Amniotic stem cell (primary cell): ENCODE measurements at places on chromosomes 4 and X.
A peak's percentile ranks its signal among the peaks of the same experiment; 100 is the strongest.

DNA sequence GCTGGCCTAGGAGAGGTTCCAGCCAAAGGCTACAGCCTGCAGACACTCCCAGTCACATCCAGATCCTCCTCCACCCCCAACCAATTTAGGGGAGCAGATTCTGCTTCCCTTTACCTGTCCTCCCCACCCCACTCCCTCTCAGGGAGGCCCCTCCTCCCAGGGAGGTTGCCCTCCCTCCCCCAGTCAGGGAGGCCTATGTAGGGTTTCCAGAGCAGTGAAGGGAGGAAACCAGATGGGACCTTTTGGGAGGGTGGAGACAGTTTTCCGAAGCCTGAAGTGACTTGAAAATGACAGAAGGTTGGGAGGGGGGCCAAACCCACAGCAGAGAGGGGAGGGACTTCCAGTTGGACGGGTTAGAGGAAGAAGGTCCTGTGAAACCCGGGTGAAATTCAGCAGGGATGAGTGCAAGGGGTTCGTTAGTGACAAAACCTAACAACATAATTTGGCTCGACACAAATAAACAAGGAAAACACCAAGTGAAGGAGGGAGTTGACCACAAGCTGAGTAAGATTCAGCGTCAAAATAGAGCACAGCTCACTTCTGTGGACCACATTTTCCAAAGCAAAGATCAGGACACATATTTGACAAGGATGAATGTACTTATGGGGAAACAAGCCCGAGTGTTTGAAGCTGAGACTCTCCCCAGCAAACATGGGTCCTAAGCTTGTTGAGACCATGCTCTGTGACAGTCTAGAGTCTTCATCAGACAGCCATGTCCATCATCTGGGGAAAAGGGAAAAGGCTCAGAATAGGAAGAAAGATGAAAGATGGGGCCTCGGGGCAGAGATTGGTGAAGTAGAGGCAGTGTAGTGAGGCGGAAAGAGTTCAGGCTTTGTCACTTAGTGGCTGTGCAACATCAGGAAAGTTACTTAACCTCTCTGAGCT lies 46.4 kb downstream of the PRPS1 start:
- DNase-seq: no peak

DNA sequence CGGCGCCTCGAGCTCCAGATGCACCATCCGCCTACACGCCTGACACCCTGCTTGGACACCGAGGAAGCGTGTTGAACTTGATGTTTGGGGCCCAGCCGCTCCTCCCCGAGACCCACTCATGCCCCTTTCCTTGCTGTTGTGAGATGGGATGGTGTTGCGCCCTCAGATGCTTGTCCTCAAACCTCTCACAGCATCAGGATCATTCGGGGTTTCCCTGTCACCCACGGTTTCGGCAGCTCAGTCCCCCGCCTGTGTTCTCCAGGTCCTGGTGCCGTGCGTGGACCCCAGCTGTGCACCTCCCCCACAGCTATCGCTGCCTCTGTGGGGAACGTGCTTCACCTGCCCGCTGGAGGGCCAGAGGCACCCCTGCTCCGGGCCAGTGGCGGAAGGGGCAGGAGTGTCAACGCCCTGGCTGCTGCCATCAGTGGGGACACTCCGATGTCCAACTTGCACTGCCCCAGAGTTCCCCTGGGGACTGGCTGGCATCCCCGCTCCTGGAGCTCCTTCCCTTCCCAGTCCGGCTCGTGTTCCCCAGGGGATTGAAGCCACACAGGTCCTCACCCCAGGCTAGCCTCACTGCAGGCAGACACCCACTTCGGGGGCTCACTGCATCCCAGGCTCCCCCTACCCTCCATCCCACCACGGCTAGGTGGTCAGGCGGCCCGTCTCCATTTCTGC lies 82.3 kb upstream of the ADRA2C start:
- no peak for DNase-seq

- no peak for DNase-seq
These were observed 168.6 kb upstream of the KLF3 start for GRCh38 chr4:38495446-38495845.

- no peak for DNase-seq
These were observed 183.9 kb downstream of the CPEB2 start for GRCh38 chr4:15186149-15186548.

DNA sequence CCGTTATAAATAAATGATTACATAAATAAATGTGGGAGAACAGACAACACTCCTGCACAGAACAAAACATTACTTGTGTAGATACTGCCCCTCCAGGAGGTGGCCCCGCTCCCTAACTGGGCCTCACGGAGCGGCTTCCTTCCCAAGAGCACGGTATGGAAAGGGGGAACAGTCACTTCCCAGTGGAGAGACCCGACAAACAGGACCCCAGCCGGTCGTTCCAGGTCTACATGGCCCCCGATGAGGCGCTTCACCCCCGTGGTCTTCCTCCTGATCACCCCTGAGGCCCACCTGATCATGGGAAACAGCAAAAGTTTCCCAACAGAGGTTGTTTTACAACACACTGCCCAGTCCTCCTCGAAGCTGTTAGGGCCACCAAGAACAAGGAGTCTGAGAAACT lies 6.6 kb upstream of the SLC6A8 start:
- DNase-seq: no peak

- DNase-seq: no peak
These were observed 33.0 kb downstream of the DRP2 start for GRCh38 chrX:101252634-101253033.

DNA sequence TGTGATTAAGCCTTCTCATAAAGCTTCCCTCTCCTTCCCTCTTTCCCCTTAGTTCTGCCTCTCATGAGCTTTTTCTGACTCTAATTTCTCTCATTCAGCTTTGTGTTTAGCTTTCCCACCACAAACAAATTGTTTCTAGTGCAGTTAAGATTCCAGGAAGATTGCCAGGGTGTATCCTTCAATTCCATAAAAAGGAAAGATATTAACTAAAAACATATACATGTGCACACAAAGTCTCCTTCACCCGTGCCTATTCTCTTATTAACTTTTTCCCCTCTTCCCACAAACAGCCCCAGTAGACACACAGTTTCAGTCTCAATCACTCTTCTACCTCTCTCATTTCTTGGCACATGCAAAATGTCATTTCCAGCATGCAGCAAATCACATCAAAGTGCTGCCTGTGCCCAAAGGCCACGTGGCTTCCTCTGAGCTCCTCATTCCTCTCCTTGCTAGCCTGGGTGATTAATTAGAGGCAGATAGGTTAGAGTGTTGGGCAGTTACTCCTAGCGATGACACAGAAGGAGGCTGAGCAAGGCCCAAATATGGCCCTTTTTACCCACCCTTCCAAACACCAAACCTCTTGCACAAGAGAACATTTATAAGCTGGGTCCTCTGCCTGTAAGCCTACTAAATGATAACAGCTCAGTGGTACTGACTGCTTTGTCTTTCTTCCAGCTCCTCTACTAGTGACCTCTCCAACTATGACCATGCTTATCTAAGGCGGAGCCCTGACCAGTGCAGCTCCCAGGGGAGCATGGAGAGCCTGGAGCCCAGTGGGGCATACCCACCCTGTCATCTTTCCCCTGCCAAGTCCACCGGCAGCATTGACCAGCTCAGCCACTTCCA lies 159.6 kb downstream of the SOWAHB start:
- DNase-seq: peak; percentile 38

DNA sequence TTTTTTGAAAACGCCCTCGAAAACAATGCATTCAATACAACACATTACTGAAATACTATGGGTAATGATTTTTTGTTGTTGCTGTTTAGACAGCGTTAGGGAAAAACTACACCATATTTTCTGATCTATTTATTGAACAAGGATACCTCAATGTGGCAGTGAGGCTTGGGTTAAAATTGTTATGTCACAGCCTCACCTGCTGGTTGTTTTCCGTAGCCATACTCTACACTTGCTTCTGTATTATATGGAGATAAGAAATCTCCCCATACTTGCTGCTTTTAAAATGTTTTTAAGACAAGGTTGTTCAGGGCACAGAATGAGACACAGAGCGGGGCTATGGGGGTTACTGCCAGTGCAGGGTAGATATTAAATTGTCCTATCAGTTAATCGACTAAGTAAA lies 221.6 kb upstream of the FTHL17 start:
- DNase-seq: no peak

DNA sequence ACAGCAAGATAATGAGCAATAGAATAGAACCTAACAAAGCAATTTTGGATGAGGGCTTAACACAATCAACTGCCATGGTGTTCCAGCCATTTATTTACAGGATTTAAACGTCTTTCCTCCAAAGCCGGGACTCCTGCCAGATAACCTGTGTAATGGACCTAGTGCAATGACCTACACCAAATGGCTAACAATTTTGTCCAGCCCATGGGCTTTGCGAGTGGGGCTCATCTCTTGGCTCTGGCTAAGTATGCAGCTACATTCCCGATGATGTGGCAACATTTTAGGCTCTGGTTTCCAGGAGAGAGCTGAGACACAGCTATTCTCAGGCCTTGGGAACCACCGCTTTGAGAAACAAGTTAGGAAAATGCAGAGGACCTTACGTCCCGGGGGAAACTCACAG lies 822.3 kb upstream of the FTHL17 start:
- DNase-seq: no peak

DNA sequence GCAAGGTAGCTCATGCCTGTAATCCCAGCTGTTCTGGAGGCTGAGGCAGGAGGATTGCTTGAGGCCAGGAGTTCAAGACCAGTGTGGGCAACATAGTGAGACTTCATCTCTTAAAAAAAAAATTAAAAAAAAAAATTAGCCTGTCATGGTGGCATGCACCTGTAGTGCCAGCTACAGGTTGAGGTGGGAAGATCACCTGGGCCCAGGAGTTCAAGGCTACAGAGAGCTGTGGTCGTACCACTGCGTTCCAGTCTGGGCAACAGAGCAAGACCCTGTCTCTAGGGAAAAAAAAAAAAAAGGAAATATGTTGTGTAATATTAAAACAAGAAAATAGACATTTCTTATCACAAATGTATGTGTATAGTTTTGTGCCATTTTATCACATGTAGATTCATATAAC lies 97.8 kb downstream of the LARP1B start:
- DNase-seq: no peak

- DNase-seq: no peak
These were observed 170.3 kb downstream of the TENM3 start for GRCh38 chr4:182413550-182413949.

DNA sequence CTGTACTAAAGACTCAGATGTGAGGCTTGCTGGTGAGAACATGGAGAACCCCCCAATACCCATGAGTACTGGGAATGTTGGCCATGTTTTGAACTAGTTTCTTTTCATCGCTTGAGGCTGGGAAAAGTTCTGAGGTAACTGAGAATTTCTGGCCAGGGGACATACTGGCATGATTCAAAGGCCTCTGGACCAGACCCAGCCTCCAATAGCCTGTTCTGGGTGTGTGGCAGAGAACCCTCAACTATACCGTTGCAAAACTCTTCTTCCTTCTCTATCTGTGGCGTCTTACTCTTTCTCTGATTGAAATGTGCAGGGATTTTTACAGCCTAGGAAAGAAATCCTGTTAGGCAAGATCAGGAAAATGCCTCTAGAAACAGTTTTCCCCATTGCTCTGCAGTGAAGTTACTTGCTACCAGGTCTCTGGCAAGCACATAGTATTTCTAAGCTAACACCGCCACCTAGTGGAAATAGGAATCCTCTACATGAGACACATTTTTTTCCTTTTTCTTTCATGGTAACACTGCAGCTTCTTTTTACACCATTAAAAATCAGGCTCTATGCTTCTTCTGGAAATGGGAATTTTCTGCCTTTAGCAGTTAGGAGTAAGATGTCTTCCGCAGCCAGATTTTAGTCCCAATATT lies 170.7 kb upstream of the ZCCHC13 start:
- DNase-seq: peak; percentile 26

DNA sequence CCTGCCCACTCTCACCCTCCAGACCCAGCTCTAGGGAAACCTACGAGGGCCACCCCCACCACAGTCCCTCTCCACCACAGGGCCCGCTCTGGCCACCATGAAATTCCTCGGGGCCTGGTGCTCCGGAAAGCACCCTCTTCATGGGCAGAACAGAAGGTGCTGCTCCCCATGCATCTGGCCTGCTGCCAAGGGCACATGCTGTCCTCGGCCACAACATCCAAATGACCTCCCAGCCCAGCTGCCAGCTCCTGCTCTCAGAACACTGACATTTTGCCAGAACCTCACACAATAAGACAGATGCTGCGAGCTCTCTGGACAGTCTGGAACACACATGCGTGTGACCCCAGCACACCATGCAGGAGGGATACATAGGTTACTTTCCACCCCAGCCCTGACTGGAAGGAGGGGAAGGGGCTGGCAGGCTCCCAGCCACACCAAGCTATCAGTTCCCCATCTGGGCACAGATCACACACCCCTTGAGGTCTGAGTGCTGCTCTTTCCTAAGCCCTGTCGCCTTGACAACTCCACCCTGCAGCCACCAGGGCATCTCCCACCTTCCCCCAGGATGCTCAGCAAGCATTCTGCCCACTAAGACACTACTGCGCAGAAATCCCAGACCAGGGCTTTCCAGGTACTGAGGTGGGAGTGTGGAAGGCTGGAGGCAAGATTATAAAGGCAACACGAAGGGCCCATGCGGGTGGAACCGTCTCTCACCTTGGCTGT lies 5.8 kb downstream of the CCNQ start:
- DNase-seq: no peak

DNA sequence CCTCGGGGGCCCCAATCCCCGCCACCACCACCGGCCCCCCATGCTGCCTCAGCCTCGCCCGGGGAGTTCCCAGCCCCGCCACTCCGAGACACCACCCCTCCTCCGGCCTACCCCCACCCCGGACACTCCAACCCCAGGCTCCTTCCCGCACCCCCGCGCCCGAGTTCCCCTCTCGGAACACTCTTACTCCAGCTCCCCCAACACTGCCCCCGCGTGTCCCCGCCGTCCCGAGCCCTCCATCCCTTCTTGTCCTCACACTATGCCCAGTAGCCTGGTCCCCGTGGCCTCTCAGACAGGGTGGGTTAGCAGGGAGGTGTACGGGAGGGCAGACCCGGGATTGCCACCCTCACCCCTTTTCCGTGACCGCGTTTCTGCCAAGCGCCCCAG lies 276.1 kb downstream of the BCOR start:
- DNase-seq: no peak

- DNase-seq: no peak
These were observed 53.3 kb downstream of the CAMK2D start for GRCh38 chr4:113708250-113708649.

GRCh38 chr4:7153711-7154110 lies 38.6 kb upstream of the SORCS2 start:
- no peak for DNase-seq

DNA sequence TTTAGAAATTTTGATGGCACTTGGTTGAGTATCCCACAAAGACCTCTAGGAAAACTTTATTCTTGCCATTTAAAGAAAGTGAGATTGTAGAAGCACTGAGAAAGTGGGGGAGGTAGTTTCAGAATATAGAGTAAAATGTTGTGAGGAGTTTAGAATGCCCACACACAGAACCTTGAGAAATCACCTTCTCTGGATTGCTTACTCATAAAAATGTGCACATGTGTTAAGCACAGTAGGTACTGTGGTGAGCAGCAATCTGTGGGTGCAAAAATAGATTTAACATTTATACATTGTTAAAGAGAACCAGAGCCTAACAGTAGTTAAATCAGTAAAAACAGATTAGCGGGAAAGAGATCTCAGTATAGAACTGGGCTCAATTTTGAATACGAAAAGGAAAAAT lies 201.2 kb upstream of the NWD2 start:
- no peak for DNase-seq
